Activated T-cell treated with anti-CD3 and anti-CD28 coated beads for 1 hour (primary cell): ENCODE measurements at places on chromosomes 11 and 22.

DNA sequence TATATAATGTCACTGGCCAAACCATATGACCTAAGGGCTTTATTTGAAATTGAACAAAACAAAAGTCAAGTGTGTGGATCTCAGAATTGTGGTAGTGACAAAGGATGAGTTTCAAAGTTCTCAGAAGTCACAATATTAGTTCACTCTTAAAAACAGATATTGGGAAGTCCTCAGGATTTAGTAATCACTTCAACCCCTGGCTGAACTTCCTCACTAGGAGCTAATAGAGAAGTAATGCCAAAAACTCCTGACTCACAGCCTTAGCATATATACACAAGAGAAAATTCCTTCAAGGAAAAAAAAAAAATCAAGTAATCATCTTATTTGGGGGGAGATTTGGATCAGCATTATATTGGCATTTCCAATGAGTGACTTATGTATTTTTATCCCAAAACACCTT is 75.6 kb upstream of the APOA1 start:
- DNase-seq = no peak

GRCh38 chr22:42959576-42960509 is 55.1 kb downstream of the PACSIN2 start:
- no peak for DNase-seq

DNA sequence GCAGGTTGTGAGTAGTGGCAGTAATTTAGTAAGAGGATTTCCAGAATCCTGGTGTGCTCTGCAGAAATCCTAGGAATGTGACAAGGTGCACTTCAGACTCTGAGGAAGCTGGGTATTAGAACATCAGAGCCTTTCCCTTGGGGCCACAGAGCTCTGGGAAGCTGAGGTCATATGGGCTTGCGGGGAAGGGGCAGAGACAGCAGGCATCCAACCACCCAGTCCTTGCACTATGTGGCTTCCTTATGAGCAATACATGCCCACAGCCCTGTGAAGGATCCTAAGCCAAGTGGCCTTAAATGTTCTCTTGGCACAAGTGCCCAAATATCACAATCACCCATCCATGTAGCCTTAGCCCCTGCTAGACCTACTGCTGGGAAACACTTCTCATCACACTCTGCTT is 46.2 kb downstream of the P4HA3 start:
- DNase-seq = no peak

- DNase-seq = no peak
Measured at GRCh38 chr11:115761348-115761747, 257.1 kb upstream of the CADM1 start.

- DNase-seq = no peak
Measured at GRCh38 chr11:37511425-37511933, 913.4 kb upstream of the RAG2 start.

- no peak for DNase-seq
Measured at GRCh38 chr11:23644443-23644842, 784.2 kb upstream of the CCDC179 start.

- DNase-seq = no peak
Measured at GRCh38 chr11:80815752-80816453, 1375.1 kb upstream of the TENM4 start.

DNA sequence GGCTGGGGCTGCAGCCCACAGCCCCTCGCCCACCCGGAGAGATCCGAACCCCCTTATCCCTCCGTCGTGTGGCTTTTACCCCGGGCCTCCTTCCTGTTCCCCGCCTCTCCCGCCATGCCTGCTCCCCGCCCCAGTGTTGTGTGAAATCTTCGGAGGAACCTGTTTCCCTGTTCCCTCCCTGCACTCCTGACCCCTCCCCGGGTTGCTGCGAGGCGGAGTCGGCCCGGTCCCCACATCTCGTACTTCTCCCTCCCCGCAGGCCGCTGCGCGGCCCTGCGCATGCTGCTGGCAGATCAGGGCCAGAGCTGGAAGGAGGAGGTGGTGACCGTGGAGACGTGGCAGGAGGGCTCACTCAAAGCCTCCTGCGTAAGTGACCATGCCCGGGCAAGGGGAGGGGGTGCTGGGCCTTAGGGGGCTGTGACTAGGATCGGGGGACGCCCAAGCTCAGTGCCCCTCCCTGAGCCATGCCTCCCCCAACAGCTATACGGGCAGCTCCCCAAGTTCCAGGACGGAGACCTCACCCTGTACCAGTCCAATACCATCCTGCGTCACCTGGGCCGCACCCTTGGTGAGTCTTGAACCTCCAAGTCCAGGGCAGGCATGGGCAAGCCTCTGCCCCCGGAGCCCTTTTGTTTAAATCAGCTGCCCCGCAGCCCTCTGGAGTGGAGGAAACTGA is 731 bp downstream of the GSTP1 start:
- no peak for DNase-seq

GRCh38 chr11:126915430-126915829 is 85.1 kb downstream of the KIRREL3 start:
- no peak for DNase-seq

DNA sequence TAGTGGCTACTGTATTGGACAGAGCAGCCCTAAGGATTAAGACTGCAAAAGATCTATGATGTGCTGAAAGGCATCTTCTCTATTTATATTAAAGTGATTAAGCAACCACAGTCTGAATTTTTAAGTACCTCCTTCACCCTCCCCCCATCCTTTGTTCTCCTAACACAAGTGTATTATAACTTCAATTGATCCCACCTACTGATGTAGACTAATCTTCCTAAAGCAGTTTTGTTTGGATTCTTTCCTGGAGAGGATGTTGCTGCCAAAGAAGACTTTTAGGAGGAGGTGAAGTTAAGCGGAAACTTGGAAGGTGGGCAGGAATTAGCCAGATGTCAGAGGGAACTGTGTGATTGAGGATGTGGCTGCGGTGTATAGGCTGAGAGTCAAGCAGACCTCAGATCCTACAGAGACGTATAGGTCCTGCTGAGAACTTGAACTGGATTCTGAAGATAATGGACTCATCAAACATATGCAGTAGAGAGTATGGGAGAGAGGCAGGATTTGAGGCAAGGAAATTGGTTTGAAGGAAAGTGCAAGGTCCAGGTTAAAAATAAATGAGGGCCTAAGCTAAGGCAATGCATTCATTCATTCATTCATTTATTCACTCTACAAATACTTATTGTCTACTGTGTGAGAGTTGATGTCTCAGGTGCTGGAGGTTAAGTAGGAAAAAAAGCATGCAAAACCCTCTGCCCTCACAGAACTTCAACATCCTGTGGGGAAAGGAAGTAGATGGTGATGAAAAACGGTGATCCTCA is 5.2 kb upstream of the RASSF10 start:
- DNase-seq = no peak

DNA sequence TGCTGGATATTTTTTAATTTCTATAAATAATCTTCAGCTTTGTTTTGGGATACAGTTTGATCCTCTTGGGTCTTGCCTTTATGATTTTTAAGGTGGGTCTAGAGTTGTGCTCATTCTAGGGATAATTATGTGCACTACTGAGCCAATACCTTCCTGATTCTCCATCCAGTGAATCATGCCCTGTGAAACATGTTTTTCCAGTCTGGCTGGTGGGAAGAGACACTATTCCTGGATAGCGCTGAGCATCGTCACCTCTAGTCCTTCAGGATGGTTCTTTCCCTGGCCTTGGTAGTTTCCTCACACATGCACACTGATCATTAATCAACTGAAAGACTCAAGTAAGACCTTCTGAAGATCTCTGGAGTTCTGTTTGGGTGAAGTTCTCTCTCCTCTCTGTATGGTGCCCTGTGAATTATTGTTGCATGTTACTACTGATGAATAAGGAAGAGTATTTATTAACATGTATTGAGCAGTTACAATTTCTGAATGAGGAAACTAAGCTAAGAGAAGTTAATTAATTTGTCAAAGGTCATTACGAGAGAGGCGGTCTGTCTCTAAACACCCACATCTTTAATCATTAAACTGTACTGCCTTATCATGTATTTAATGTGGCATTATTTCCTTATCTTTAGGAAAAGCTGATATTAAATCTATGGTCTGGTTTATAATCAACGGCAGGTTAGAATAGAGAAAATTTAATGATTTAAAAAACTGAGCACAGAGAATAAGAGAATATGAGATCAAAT is 39.1 kb upstream of the LIPT2 start:
- no peak for DNase-seq

DNA sequence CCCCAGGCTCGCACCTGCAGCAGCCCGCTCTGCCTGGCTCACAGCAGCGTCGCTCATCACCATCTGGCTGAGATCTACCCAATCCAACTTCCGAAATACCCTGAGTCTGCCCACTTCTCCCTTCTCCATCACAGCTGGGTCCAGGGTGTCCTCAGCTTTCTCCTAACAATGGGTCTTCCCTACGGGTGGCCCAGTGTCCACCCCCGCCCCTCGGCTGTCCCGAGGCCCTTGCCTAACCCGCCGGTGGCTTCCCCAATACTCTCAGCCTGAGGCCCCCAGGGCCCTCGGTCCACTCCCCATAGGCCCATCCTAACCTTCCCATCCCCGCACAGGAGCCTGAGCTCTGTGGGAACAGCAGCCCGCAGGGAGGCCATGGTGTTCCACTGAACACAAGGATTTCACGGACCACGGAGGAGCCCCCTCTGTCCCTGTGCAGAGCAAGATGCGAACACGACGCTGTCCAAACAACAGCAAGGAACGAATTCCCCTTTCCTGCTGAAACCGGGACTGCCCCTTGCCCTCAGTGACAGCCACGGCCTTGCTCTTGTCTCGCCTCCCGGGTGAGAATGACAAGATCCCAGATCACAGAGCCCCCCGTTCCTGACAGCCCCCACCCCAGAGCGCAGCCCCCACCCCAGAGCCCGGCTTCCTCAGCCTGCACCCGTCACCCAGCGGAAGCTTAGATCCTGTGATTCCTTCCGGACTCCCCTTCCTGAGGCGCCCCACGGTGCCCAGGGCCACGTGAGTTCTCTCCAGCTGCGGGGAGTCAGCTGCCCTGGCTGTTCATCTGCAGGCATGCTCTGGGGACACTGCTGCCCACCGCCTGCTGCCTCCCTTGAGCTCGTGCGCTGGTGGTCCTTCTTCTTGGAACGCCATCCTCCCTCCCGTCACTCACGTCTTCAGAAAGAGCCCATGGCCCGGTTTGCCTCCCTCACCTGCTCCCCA is 48.8 kb upstream of the CARS1 start:
- DNase-seq = no peak

- no peak for DNase-seq
Measured at GRCh38 chr11:109059402-109059801, 362.6 kb upstream of the C11orf87 start.

GRCh38 chr11:82730754-82731153 is 2.9 kb downstream of the FAM181B start:
- DNase-seq = no peak

GRCh38 chr11:109629734-109630133 is 207.7 kb downstream of the C11orf87 start:
- DNase-seq = no peak

- DNase-seq = no peak
Measured at GRCh38 chr11:3153291-3153861, 11.7 kb downstream of the OSBPL5 start.

DNA sequence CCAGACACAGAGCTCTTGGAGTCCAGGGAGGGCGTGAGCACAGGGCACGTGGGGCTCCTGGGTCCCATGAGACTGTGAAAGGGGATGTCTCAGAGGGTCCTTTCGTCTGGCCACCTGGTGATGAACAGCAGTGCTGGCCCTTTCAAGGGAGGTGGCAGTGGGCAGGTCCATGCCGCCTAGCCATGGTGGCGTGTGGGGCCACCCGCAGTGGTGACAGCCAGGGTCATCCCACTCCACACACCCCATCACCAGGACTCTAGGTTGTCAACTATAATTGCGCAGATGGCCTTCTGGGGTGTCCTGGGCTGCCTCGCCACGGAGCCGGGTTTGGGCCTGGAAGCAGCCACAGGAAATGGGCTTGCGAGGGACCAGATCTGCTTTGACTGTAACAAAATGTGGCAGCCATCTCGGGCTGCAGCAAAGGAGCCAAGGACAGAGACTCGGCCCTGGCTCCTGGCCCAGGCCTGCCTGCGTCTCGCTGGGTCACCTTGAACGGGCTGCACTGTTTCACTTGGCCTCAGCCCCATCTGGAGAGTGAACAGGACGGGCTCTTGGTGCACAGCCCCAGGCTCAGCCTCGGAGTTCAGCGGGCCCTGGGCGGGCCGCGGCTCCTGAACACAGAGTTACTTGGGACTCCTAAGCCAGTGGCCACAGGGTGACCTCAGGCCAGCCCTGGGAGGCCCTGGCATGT is 1350.5 kb downstream of the BRD1 start:
- DNase-seq = no peak

GRCh38 chr22:19871023-19871844 is 16.6 kb upstream of the GNB1L start:
- no peak for DNase-seq

DNA sequence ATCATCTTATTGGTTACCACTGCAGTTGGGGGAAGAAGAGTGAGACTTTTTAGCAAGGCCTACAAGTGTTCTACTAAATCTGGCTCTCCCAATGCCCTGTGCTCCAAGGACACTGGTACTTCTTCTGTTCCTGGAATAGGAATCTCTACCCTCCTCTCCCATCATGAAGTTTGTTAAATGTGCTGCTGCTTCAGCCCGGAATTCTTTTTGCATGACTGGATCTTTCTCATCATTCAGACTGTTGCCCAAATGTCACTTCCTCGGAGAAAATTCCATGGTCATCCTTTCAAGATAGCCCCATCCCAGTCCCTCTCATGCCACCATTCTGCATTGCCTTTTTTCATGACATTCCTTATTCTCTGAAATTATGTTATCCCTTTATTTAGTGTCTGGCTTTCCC is 400.8 kb downstream of the SOX6 start:
- DNase-seq = no peak

DNA sequence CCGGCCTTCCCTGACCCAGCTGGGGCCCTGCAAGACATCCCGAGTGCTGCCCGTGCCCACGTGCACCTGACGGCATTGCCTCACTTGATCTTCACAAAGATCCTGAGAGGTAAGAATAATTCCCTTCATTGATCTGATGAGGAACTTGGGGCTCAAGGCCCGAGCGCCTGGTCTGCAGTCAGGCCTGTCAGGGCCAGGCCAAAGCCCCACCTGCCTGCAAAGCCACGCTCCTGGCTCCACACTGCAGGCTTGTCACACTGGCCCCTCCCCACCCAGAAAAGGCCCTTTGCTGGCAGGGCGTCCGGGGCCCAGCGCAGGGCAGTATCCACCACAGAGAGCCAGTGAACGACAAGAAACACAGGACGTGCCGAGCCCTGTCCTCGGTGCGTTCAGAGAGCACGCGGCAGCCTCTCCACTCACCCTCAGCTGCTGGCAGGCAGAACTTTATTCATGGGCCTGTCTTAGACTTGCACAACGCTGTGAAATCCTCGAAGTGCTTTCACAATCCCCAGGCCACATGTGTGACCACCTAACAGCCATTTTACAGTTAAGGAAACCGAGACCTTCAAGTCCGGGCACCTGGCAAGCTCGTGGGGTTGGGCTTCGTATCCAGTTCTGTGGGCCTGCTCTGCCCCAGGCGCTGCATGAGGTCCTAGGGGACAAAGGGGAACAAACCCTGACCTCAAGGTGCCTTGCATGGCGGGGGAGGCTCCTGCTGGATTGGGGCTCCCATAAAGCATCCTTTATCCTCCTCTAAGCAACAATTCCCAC is 14.8 kb downstream of the KIAA0930 start:
- no peak for DNase-seq

DNA sequence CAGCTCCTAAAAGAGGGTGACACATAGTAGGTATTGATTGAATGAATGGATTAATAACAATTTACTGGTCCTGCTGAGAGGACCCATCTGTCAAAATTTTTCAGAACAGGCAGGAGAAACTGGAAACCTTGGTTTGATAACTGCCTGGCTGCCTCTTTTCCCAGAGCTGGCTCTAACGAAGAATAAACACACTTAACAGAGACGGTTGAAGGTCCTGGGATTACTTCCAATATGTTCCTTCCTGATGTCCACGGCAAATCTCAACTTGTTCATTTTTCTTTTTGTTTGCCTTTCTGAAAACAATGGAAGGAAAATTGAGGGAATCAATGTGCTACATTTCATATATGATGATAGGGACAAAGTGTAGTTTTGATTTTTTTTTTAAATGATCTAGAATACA is 76.5 kb upstream of the SYT13 start:
- DNase-seq = no peak
